ENCODE measurements at places on chromosomes 2 and 18. TPM values are rescaled to one million over a fixed set of nuclear protein-coding genes. Genes with fewer than 3 reads are reported as not detected.

DNA sequence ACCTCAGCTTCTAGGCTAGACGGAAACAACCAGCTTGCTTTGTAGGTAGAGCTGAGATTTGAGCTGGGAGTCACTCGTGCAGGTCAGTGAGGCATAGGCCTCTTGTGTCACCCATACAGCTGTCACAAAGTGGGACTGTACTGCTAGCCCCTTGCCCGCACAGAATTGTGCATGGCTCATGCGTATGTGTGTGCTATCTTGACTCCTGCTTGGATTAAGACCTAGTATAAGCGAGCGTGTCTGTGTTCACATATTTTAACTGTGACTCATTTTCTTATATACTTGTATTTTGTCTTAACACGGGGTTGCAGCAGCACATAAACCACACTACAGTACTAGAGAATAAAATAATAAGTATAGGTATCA, 20.1 kb downstream of the CEP68 start:
- DNase-seq: no peak
- no peak overlapping the region for H3K27ac ChIP-seq
- H3K27me3 ChIP-seq: no peaks in the 10 kb centered on the region
- peaks cover 5% of the 10 kb centered on the region for H3K36me3 ChIP-seq

Gene AGAP1
- total RNA-seq: 26.9 TPM

GRCh38 chr2:132876745-132877391, 206.9 kb upstream of the LYPD1 start:
- H3K36me3 ChIP-seq: no peaks in the 10 kb centered on the region
- no peaks in the 10 kb centered on the region for H3K27me3 ChIP-seq
- DNase-seq: no peak
- H3K27ac ChIP-seq: no peak overlapping the region

Gene C2orf78
- total RNA-seq: 0.06 TPM

DNA sequence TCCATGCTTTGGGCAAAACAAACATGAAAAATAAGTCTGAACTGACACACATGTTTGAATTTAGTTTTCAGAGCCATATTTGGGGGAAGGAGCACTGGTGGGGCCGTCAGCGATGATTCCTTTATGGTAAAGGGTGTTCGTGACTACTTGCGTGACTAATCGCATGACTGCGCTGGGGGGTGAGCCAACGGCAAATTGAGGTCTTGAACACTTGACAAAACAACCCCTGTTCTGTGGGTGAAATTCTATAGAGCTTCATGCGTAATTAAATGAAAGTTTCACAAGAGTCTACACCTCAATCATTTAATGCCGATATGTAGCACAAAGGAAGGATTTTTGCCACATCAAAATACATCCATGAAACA, 127.5 kb upstream of the CYP1B1 start:
- no peak overlapping the region for H3K27ac ChIP-seq
- no peak overlapping the region for H3K4me3 ChIP-seq
- no peak for DNase-seq
- no peaks in the 10 kb centered on the region for H3K4me1 ChIP-seq
- no peaks in the 10 kb centered on the region for H3K27me3 ChIP-seq

- no peaks in the 10 kb centered on the region for H3K4me1 ChIP-seq
- no peak overlapping the region for H3K4me3 ChIP-seq
- H3K36me3 ChIP-seq: no peaks in the 10 kb centered on the region
- no peak overlapping the region for H3K27ac ChIP-seq
These were observed 11.3 kb downstream of the MLPH start for GRCh38 chr2:237498341-237498740.

GRCh38 chr2:231821908-231822307, 35.7 kb downstream of the COPS7B start:
- no peak overlapping the region for H3K27ac ChIP-seq
- DNase-seq: no peak
- H3K4me1 ChIP-seq: no peaks in the 10 kb centered on the region
- no peaks in the 10 kb centered on the region for H3K27me3 ChIP-seq

GRCh38 chr2:54059986-54060385, 55.4 kb upstream of the ACYP2 start:
- no peaks in the 10 kb centered on the region for H3K27me3 ChIP-seq
- peaks cover 3% of the 10 kb centered on the region for H3K36me3 ChIP-seq
- H3K27ac ChIP-seq: no peak overlapping the region
- DNase-seq: no peak
- no peaks in the 10 kb centered on the region for H3K4me1 ChIP-seq

- H3K4me3 ChIP-seq: no peak overlapping the region
- no peaks in the 10 kb centered on the region for H3K27me3 ChIP-seq
These were observed 446.7 kb downstream of the RNF144A start for GRCh38 chr2:7363906-7364305.

DNA sequence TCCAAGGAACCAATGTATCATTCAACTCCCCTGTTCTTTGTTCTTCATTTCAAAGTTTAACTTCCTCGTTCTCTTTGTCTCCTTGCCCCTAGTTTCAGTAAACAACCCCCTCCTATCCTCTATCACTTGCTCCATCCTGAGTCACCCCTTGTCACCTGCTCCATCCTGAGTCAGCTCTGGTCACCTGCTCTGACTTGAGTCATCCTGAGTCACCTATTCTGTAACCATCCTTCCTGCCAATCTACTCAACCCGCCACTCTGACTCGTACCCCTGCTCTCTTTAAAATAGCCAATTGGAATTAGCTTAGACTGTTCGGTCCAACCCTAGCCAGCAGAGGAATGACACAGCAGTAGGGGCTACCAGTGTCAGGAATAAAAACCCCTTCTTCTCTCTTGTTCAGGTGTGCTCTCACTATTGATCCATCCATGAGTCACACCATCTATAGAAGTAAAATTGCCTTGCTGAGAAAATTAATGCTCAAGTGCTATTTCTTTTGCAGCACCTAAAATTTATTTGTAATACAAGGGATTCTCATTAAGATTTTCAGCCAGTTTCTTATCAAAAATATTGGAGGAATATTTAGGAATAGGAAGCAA, 326.8 kb downstream of the AKAIN1 start:
- H3K36me3 ChIP-seq: peaks cover 3% of the 10 kb centered on the region
- no peaks in the 10 kb centered on the region for H3K27me3 ChIP-seq
- H3K27ac ChIP-seq: no peak overlapping the region
- H3K4me3 ChIP-seq: no peak overlapping the region

Gene CXCR1
- total RNA-seq: not detected

DNA sequence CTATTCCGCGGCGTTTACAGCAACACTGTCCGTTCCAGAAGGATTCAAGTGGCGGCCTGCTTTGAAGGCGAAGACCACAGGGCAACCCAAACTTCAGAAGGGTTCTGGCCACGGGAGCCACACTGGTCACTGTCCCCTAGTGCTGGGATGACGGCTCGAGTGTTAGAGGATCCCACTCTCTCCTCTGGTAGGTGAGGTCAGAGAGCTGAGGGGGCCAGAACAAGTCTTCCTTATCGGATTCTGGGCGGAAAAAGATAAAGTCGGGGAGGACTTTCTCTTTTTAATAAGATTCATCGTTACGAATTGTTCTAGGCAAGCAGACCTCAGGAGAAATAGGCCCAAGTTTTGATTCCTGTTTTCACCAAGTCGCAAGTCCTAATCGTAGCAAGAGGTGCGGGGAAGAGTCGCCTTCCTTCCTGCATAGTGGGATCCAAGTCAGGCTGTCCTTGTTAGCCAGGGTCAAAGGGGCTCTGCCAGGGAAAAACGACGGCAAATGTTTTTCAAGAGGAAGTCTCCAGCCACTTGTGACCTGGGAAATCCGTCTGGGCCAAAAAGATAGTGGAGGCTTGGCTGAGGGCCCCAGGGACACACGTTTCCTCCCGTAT, 864 bp upstream of the MYL12A start:
- H3K27ac ChIP-seq: no peak overlapping the region
- H3K4me3 ChIP-seq: peak overlapping the region; percentile 95

DNA sequence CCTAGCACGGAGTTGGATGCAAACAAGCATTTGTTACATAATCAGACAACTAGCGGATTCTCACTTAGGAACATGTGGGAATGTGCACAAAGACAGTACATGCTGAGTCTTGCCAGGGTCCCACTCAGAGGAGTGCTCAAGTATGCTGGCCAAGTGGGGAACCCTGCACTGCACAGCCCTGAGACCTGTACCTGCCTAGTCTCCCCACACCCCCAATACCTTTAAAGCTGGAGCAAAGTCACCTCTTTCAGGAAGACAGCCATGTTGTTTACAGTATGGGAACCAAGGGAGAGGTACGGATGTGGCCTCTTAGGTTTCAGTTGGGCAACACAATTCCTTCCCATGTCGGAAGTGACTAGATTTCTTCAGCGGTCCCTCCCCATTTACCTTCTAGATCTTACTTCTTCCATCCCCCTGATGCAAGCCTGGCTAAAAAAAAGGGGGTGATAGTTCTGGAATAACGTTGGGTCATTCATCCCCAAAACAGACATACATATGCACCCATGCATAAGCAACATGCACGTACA, 10.7 kb downstream of the CXCR1 start:
- H3K4me3 ChIP-seq: no peak overlapping the region
- no peak for DNase-seq
- no peaks in the 10 kb centered on the region for H3K36me3 ChIP-seq

- peak overlapping the region; percentile 72 for H3K4me3 ChIP-seq
- H3K27me3 ChIP-seq: peaks cover 5% of the 10 kb centered on the region
- no peak overlapping the region for H3K27ac ChIP-seq
- H3K4me1 ChIP-seq: peaks cover 11% of the 10 kb centered on the region
These were observed 1.5 kb downstream of the KANSL3 start for GRCh38 chr2:96636551-96637171.

DNA sequence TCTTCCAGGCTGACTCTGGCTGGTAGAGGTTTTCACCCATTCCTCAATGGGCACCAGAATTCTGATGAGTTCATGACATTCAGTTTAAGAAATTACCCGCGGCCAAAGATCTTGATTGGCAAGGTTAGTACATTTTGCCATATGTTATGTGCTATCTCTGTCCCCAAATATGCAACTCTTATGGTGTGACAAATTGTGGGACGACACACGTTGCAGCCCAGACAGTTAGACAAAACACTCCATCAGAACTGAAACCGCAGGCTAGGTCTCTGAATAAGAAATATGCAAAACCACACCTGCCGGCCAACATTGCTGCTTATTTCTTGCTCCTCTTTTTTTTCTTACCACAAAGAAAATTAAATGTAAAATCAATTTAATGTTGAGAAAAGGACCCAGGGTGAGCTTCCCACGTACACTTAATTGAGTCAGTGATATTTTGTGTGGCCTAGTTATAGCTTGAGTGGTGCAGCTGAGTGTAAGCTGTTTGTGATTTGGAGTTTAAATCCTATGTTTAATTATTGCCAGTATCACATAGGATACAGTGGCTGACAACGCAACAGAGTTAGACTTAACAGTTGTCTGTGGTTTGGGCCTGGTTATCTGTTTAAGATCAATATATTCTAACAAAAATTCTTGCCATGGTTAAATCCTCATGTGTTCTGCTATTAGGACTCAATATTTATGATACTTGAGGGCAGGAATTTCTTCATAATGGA, 35.7 kb upstream of the LTBP1 start:
- no peak overlapping the region for H3K27ac ChIP-seq
- H3K27me3 ChIP-seq: no peaks in the 10 kb centered on the region
- H3K4me1 ChIP-seq: no peaks in the 10 kb centered on the region
- H3K4me3 ChIP-seq: no peak overlapping the region

GRCh38 chr2:148813603-148814065, 61.4 kb upstream of the KIF5C start:
- no peaks in the 10 kb centered on the region for H3K36me3 ChIP-seq
- H3K4me3 ChIP-seq: no peak overlapping the region
- H3K27me3 ChIP-seq: no peaks in the 10 kb centered on the region
- H3K4me1 ChIP-seq: peaks cover 13% of the 10 kb centered on the region
- H3K27ac ChIP-seq: no peak overlapping the region

DNA sequence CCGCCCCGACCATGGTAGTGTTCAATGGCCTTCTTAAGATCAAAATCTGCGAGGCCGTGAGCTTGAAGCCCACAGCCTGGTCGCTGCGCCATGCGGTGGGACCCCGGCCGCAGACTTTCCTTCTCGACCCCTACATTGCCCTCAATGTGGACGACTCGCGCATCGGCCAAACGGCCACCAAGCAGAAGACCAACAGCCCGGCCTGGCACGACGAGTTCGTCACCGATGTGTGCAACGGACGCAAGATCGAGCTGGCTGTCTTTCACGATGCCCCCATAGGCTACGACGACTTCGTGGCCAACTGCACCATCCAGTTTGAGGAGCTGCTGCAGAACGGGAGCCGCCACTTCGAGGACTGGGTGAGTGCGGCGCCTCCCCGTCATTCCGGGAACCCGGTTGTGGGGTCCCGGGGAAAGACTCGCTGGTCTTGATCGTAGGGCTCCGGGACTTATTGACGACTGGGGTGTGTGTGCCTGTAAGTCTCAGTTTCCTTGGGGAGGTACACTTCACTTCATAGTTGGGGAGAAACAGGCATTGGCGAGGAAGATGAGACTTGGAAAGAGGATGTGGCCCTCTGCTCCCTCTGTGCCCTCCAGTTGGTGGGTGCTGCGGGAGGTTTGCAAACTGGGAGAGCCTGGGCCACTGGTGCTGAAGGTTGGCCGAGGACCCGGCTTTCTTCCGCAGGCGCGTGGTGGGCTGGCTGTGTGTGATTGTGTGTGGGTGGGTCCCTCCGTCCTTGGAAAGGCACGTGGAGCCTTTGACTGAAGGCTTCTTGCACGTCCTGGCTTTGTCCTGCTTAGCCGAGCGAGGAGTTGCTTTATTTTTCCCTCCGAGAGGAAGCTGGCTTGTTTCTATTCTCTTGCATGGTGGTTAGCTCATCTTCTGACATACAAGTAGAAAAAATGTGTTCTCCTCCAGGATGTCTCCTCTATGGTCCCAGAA, 886 bp downstream of the PRKCE start:
- DNase-seq: peak; percentile 42
- H3K4me1 ChIP-seq: peaks cover 13% of the 10 kb centered on the region
- H3K4me3 ChIP-seq: peak overlapping the region; percentile 92
- peaks cover 77% of the 10 kb centered on the region for H3K27me3 ChIP-seq
- no peak overlapping the region for H3K27ac ChIP-seq

DNA sequence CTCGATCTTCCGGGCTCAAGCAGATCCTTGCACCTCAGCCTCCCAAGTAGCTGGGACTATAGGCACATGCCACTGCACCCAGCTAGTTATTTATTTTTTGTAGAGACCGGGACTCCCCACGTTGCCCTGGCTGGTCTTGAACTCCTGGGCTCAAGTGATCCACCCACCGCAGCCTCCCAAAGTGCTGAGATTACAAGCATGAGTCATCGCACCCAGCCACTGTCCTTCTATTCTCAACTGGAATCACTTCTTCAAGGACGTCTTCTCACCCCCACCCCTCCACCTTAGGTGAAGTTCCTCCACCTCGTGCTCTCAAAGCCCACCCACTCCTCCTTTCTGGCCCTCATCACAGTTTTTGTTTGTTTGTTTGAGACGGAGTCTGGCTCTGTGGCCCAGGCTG, 54.0 kb upstream of the REL start:
- no peak for DNase-seq
- H3K4me1 ChIP-seq: no peaks in the 10 kb centered on the region
- no peaks in the 10 kb centered on the region for H3K27me3 ChIP-seq
- no peaks in the 10 kb centered on the region for H3K36me3 ChIP-seq
- no peak overlapping the region for H3K4me3 ChIP-seq
- no peak overlapping the region for H3K27ac ChIP-seq

GRCh38 chr2:11863103-11863502, 116.7 kb downstream of the LPIN1 start:
- no peaks in the 10 kb centered on the region for H3K36me3 ChIP-seq
- peaks cover 13% of the 10 kb centered on the region for H3K4me1 ChIP-seq
- no peak for DNase-seq
- H3K4me3 ChIP-seq: no peak overlapping the region
- no peak overlapping the region for H3K27ac ChIP-seq
- H3K27me3 ChIP-seq: no peaks in the 10 kb centered on the region

GRCh38 chr18:78732273-78733210, 247.1 kb upstream of the SALL3 start:
- no peak overlapping the region for H3K4me3 ChIP-seq
- H3K27me3 ChIP-seq: no peaks in the 10 kb centered on the region
- H3K36me3 ChIP-seq: no peaks in the 10 kb centered on the region
